ENCODE measurements at places on chromosomes 7 and 10.
A peak's percentile ranks its signal among the peaks of the same experiment; 100 is the strongest.

- DNase-seq: no peak
Observed at GRCh38 chr10:101772017-101772894, 3.7 kb downstream of the FGF8 start.

DNA sequence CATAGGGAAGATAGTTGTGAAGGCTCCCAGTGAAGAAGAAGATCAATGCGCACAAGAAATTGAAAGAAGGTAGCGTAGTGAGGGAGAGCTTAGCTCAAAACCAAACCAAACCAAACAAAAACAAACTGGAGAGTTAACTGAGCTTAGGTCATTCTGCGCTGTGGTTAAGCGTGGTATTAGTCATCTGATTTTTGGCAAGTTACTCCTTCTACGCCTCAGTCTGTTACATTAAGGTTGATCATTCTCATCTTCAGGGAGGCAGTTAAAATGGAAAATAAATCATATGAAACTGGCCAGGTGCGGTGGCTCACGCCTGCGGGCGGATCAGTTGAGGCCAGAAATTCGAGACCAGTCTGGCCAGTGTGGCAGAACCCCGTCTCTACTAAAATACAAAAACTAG, 259.7 kb downstream of the EXOC4 start:
- DNase-seq: no peak

DNA sequence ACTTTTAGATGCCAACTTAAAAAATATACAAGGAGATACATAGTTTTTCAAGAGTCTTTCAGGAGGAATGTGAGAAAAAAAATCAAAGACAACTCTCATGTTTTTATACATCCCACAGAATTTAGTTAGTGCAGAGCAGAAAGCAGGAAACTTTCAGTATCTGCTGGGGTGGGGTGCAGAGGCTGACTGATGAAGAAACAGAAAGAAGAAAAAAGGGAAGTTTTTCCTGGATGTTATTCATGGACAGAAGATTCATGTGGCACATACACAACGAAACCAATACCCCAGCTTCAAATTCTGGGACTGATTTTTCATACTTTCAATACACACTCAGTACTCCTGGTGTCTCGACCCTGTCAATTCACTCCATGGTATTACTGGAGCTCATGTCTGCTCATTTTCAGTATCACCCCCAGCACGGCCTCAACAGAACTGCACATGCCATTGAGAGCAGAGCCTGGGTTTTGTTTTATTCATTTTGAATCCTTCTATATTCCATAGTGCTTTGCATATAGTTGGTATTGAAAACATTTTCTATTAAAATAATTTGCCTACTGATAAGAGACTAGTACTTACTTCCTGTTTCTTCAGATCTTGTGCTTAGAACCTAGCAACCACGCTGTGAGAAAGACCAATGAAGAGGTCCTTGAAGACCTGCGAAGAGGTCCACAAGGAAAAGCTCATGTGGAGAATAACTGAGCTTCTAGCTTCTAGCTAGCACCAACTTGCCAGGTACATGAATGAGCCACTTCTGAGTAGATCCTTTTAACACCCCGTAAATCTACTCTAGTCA, 49.0 kb downstream of the NDUFB2 start:
- DNase-seq: no peak

DNA sequence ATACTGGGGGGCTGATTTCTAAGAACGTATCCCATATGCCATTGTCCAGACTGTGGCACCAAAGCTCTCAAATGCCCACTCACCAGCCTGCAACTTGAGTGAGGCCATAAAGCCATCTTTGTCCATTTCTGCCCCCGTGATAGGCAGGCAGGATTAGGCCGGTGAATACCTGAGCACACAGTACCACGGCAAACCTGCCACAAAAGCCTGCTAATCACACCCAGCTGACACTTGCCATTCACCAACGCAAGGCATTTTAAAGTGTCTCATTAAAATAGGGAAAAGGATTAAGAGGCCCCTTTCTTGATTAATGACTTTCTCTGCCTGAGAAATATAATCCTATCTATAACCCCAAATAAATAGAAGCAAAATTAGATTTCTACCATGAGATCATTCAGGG, 111.4 kb upstream of the NANOS1 start:
- DNase-seq: no peak

- no peak for DNase-seq
Observed at GRCh38 chr7:137633133-137633532, 213.6 kb downstream of the DGKI start.

- DNase-seq: no peak
Observed at GRCh38 chr7:105202616-105203015, 186.1 kb downstream of the SRPK2 start.

- peak; percentile 52 for DNase-seq
Observed at GRCh38 chr7:97064972-97065587, 40.4 kb upstream of the DLX5 start.

DNA sequence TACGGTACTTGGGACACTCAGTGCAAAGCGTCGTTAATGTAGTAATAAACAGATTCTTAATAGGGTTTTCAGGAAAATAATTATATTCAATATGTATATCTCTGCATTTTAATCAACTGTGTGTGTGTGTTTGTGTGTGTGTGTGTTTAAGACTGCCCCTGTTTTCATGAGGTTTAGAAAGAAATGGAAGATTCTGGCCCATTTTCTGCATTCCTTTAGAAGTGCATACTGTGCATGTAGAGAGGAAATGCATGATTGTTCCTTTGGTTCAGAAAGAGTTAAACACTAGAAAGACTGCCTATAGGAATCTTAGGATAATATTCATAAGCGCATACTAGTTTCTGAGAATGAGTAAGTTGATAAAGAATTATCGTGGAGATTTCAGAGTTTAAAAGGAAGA, 975 bp downstream of the CNTNAP2 start:
- DNase-seq: no peak

DNA sequence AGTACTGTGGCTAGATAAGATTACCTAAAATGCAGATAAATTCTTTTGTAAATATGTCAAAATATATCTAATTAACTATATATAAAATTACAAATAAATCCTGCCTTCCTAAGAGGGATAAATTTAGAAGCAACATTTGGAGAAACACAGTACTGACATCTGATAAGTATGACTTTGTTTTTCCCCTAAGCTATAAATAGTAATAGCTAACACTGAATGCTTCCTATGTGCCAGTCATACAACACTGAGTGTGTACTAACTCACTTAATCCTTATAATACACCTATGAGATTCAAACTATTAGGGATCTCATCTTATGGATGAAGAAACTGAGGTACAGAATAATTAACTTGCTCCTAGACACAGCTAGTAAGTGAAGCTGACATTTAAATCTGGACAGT, 733.4 kb downstream of the MAGI2 start:
- no peak for DNase-seq

DNA sequence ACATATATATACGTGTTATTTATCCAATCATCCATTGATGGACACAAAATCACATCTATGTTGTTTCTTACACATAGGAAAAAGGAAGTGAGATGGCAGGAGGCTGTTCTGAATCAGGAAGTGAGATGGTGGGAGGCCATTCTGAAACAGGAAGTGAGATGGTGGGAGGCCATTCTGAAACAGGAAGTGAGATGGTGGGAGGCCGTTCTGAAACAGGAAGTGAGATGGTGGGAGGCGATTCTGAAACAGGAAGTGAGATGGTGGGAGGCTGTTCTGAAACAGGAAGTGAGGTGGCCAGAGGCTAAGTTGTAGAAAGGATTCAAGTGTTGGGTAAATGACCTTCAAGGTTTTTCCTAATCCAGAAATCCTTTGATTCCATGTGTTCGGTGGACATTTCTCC, 921.5 kb downstream of the TYW1 start:
- DNase-seq: no peak

DNA sequence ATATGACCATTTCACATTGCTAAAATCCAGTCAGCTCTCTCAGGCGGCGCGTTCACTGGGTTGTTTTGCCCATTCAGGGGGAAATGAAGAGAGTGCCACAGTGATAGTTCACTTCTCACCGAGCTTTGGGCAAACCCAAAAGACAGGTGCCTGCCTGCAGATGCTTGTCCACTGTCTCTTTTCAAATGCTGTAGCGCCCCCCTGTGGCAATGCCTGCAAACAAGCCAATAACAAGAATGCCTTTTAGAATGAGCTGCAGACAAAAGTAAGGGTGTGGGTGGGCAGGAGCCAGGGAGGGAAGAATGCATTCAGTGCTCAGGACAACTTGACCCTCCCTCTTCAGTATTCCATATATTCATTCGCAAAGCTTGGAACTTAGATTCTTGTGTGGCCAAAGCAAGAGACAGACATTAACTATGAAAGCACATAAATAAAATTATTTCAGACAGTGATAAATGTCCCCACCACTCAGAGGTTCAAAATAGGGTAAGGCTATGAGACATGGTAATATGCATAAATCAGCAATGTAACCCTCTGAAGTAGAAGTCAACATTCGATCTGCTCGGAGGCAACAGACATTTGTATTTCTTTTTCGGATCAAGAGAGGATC, 86.9 kb downstream of the JAZF1 start:
- peak; percentile 38 for DNase-seq

GRCh38 chr10:44306147-44306710, 78.7 kb downstream of the CXCL12 start:
- peak; percentile 19 for DNase-seq

GRCh38 chr10:31945392-31945791, 16.8 kb upstream of the ARHGAP12 start:
- DNase-seq: no peak

- DNase-seq: no peak
Observed at GRCh38 chr7:33754933-33755928, 150.1 kb upstream of the BMPER start.

GRCh38 chr10:43906490-43906889, 257.8 kb upstream of the ZNF32 start:
- DNase-seq: no peak

DNA sequence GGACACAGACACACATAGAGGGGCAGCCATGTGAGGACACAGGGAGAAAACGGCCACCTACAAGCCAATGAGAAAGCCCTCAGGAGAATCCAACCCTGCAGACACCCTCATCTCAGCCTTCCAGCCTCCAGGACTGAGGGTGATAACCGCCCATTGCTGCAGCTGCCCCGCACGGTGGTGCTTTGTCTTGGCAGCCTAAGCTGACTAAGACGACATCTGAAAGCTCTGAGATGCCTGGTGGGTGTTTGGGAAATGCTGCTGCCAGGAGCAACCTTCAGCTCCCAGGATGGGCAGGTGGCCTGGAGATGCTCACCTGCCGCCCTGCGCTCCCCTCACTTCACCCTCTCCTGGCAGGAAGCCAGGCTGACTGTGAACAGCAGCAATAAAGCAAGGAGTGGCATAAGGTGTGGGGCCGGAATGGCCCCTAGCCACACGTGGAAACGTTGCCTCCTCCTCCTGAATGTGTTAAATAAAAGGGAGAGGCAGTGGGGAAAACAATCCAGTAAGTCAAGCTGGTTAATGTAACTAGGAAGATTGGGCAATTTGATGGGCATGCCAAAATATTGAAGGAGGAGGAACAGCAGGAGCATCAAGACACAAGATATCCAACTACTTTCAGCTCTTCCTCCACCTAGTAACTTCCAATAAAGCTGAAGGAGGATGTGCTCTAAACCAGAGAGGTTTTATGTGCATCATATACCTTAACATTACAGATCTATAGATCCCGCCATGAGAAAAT, 121.5 kb downstream of the TNS3 start:
- DNase-seq: no peak

DNA sequence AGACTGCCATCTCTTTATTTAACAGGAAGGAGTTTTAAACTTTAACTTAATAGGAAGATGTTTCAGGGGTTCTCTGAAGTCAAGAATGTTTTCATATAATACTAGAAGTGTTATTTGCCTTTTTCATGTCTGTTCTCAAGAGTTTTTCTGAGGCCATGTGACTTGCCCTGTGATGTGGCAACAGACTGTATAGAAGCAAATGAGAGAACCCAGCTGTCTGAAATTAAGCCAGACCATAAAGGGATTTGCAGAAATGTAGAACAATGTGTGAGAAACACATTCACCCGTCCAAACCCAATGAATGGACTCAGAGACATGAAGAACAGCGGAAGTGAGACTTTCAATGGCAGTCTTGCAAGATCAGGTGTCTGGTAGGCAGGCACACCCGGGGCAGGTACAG, 23.8 kb downstream of the MAPK8 start:
- DNase-seq: no peak

GRCh38 chr10:3785851-3786271, 852 bp upstream of the KLF6 start:
- peak; percentile 6 for DNase-seq

- peak; percentile 24 for DNase-seq
Observed at GRCh38 chr10:106705681-106706100, 458.8 kb downstream of the SORCS1 start.

- DNase-seq: peak; percentile 48
Observed at GRCh38 chr7:77538281-77539212, 1.5 kb downstream of the PTPN12 start.

DNA sequence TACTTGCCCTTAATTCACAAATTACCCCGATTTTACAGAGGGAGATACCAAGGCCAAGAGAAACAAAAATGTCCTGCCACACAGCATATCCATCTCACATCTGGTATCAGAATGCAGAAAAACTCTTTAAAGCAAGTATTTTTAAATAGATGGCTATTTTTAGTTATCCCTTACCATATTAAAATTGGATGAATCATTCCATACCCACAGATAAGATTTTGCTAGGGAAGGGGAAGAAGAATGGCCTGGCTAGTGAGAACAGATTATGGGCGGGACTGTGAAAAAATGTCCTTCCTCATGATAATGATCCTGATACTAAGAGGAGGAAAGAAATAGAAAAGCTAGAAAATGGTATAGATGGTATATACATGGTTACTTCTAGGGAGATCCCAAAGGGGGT, 80.6 kb upstream of the GATAD1 start:
- DNase-seq: no peak

DNA sequence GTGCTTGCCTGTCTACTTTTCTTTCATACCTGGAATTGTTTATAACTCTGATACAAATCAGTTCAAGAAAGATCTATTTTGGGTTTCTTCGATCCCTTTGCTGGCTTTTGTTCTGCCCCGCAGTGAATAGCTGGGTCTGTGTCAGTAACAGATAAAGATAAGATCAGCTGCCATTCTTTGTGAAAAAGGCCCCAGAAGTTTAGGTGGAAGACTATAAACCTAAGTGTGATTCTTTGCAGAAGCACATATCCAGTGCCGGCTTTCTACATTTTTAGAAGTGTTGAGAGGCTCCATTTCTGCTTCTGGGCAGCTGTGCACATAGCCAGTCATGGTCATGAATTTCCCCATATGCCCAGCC, 686.4 kb upstream of the C7orf33 start:
- DNase-seq: no peak

DNA sequence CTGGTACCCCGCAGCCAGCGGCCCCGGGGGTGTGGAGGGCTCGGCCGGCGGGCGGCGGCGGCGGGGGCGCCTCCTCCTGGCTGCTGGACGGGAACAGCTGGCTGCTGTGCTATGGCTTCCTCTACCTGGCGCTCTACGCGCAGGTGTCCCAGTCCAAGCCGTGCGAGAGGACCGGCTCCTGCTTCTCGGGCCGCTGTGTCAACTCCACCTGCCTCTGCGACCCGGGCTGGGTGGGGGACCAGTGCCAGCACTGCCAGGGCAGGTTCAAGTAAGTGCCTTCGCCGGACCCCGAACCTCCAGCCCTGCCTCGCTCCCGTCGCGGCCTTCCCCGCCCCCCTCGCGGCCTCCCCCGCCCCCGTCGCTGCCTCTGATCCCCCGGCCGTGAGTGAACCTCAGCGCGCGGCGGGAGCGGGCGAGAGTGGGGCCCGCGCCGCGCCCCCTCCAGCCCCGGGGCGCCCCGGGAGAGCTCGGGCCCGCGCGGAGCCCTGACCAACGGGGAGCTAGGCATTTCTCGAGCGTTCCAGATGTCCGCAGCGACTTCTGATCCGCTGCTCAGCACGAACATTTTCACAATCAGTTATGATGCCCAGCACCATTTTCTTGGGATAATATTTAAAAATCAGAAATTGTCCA, 727 bp downstream of the ATRNL1 start:
- no peak for DNase-seq

Measured in NCI-H446 (cell line).